Activated CD8-positive, alpha-beta memory T cell treated with anti-CD3 and anti-CD28 coated beads for 1 hour (primary cell): ENCODE measurements at places on chromosomes 3 and 15.

DNA sequence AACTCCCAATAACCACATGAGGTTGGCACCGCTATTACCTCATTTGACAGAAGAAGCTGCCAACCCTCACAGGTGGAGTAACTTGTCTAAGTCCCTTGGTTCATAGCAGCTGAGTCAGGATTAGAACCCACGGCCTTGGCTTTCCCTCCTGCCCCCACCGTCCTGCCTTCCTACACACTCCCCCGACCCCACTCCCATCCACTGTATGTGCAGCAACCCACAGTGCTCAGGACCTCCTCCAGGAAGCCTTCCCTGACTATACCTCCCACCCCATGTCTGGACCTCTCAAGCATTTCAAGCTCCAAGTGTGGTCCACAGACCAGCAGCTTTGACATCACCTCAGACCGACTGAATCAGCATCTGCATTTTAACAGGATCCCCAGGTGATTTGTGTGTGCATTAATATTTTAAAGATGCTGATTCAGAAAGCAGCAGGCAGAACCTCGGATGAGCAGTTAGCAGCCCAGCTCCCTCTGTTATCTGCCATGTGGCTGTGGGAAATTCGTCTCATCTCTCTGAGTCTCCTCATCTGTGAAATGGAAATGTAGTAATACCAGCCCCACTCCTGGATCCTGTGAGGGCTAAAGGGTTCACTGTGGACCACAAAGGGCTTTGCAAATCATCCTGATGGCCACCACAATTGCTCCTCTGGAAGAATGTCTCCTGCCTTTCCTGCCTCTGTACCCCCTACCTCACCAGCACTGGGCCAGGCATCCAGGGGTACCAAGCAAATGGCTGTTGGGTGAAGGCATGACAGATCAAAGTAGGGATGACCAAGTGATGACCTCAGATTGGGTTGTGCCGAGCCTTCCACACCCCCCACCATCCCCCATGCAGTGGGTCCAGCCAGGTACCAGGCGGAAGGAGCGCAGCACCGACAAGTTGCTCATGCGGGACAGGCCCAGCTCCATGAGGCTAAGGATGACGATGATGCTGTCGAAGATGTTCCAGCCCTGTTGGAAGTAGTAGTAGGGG lies 62.7 kb downstream of the SCN5A start:
- no peak for DNase-seq

GRCh38 chr15:29573197-29573838 lies 248.9 kb downstream of the TJP1 start:
- no peak for DNase-seq

DNA sequence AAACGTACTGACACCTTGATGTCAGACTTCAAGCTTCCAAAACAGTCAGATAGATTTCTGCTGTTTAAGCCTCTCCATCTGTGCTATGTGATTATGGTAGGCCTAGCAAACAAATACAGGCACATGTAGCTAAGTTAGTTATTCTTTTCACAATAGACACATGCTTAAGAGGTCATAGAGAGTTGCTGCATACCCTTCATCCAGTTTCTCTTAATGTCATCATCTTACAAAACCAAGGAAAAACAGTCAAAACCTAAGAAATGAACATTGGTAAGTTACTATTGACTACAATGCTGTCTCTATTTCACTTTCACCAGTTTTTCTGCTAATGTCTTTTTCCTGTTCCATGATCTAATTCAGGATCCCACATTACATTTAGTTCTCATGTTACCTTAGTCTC lies 946.8 kb downstream of the TUSC7 start:
- DNase-seq = no peak

- DNase-seq = no peak
Measured at GRCh38 chr3:32403663-32404062, 12.0 kb downstream of the CMTM7 start.
